ENCODE measurements at places on chromosomes 7 and 10. TPM values are rescaled to one million over a fixed set of nuclear protein-coding genes. Genes with fewer than 3 reads are reported as not detected.
A peak's percentile ranks its signal among the peaks of the same experiment; 100 is the strongest.

YAE1 gene
- total RNA-seq: 9.6 TPM

POP7 gene
- total RNA-seq: not detected

SKIDA1 gene
- total RNA-seq: 0.73 TPM

GAD2 gene
- not detected for total RNA-seq

MAD1L1 gene
- total RNA-seq: 12.8 TPM

TEX47 gene
- not detected for total RNA-seq

JCAD gene
- 24.1 TPM for total RNA-seq

CLIP2 gene
- total RNA-seq: 23.7 TPM

NPC1L1 gene
- total RNA-seq: not detected

CALHM3 gene
- total RNA-seq: not detected

PCDH15 gene
- not detected for total RNA-seq

DNA sequence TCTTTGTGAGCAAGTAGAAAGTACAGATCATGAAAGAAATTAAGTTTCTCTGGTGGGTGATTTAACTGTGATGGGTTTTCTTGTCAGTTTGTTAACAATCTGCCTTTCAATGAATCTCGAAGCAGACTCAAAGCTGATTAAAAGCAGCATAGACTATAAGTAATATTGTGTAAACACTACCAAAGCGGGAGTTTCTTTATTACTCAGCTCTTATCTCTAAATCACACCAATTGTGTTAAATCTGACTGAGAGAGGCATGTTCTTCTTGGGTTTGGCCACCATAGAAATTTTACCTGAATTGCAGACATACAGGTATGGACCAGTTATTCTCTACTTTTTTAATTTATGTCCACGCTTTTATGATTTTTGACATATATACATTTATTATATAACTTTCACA is 65.2 kb downstream of the DKK1 start:
- H3K27me3 ChIP-seq: no peaks in the 10 kb centered on the region
- H3K36me3 ChIP-seq: no peaks in the 10 kb centered on the region

- DNase-seq: peak; percentile 26
- no peaks in the 10 kb centered on the region for H3K36me3 ChIP-seq
- H3K4me3 ChIP-seq: no peak overlapping the region
- no peak overlapping the region for H3K27ac ChIP-seq
Measured at GRCh38 chr7:26993816-26994810, 101.7 kb downstream of the HOXA1 start.

GRCh38 chr10:100014071-100014762 is 4.5 kb upstream of the DNMBP start:
- DNase-seq: no peak
- no peak overlapping the region for H3K27ac ChIP-seq
- no peaks in the 10 kb centered on the region for H3K36me3 ChIP-seq
- no peak overlapping the region for H3K4me3 ChIP-seq
- peaks cover 8% of the 10 kb centered on the region for H3K4me1 ChIP-seq

DNA sequence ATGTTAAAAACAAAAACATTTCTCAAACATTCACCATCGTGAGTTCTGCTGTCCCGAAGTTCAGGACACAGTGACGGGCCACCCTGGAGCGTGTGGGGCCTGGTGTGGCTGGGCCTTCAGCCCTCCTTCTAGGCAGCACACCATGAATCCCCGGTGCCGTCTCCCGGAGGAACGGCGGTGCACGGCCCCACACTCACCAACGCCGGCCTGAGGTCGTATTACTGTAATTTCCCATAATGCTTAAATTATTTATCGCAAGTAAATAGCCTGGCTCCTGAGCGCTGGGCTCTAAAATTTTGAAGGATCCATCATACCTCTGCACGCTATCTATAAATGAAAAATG is 1.4 kb downstream of the STK32C start:
- H3K4me3 ChIP-seq: no peak overlapping the region
- no peaks in the 10 kb centered on the region for H3K36me3 ChIP-seq
- peaks cover 21% of the 10 kb centered on the region for H3K4me1 ChIP-seq
- no peaks in the 10 kb centered on the region for H3K27me3 ChIP-seq
- no peak for DNase-seq

DNA sequence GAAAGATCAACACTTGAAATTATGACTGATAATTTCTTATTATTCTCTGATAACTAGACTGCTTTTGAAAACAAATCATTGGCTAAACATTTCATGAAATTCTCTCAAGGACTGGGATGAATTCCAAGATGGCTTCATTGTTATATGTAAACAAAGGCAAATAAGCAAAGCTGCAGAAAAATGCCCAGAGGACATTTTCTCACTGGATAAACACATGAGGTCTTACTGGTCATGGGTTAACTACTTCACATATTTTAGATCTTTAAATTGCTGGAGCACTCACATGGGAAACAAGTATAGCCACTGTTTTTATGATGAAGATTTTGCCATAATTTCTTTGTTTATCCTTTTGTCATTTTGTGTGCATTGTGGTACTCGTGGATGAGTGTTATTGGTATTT is 239.1 kb downstream of the PHF14 start:
- H3K4me1 ChIP-seq: peaks cover 12% of the 10 kb centered on the region
- no peak overlapping the region for H3K4me3 ChIP-seq
- H3K27me3 ChIP-seq: no peaks in the 10 kb centered on the region
- no peak for DNase-seq
- H3K27ac ChIP-seq: no peak overlapping the region
- H3K36me3 ChIP-seq: no peaks in the 10 kb centered on the region

DNA sequence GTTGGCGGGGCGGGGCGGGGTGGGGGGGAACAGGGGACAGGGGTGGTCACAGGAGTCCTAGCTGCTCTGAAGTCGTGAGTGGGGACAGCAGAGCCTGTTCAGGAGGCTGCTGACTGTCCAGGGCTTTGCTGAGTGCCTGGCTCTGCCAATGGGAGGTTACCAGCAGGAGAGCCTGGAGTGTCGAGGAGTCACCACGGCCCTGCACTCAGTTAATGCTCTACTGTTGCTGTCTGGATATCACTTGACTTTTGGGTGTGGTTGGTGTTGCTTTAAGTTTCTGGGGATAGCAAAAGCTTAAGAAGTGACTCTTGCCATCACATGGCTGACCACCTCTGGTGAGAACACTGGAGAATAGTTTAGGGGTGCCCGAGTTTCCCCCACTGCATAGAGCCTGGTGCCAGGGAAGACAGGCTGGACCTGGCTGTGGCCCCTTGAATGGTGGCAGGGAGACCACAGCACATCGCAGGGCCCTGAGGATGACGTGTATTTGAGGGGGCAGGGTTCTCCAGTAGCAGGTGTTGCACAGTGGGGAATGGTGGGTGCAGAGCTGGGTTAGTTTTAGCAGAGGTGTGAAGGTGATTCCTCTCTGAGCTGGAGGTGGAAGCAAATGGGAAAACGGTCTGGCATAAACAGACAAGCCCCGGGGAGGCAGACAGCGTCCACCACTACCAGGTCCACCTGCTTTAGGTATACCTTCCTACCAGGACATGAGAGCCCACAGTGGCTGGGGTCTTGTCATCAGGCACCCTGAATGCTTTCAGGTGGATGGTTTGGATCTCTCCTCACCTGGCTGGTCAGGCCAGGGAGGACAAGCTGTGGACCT is 54.2 kb upstream of the CAMK2B start:
- no peak overlapping the region for H3K27ac ChIP-seq
- no peak overlapping the region for H3K4me3 ChIP-seq
- no peak for DNase-seq
- H3K27me3 ChIP-seq: no peaks in the 10 kb centered on the region
- H3K4me1 ChIP-seq: no peaks in the 10 kb centered on the region

DNA sequence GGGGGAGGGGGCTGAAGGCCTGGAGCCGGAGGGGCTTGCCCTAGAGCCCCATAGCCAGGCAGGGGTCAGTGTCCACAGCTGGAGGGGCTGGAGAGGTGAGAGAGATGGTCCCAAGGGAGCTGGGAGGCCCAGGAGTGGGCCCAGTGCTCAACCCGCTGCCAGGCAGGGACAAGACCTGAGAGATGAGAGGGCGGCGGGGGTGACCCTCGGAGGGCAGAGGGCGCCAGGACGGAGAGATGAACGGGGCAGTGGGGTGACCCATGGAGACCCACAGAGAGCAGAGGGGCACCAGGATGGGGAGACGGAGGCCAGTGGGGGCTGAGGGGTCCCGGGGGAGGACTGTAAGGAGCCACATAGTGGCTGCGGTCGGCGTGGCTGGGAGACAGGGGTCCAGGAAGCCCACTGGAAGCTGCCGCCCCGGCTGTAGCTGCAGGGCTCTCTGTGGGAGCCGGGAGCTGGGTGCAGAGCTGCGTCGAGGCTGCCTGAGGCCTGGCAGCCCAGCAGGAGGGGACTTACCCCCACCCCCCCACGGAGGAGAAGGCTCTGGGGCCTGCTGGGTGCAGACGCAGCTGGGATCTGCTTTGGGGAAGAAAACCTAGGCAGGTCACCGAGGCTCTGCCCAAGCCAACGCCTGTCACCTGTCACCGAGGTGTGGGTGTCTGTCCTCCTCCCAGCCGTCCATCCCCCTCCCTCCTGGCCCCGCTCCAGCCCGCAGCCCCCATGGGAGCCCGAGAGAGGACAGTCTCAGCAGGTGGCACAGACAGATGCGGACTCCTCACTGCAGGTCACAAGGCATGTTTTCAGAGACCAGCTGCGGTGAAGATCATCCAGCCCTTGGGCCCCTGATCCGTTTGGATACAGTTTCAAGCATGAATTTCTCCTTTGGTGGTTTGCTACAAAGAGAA is 25.1 kb downstream of the PWWP2B start:
- H3K27ac ChIP-seq: peak overlapping the region; percentile 97
- H3K4me1 ChIP-seq: peaks cover 73% of the 10 kb centered on the region
- no peaks in the 10 kb centered on the region for H3K27me3 ChIP-seq
- H3K4me3 ChIP-seq: peak overlapping the region; percentile 13

DNA sequence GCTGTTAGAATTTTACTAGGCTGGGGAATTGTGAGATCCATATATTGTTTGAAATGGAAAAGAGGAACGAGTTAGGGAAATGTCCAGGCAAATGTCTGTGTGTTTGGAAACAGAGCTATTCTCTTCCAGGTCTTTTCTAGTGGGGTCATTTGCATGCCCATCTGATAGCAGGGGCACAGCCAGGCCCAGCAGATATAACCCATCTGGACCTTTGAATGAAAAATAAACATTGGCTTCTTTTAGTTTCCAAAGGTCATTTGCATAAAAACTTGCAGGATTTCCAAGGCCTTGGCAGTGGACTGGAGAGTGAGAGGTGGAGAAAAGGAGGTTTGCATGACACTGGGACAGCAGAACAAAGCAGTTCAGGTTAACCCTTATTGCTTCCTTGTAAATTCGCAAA is 188.0 kb upstream of the GPR26 start:
- peaks cover 8% of the 10 kb centered on the region for H3K4me1 ChIP-seq
- H3K27ac ChIP-seq: no peak overlapping the region
- no peak for DNase-seq
- H3K27me3 ChIP-seq: no peaks in the 10 kb centered on the region

GRCh38 chr7:155230169-155230593 is 67.5 kb upstream of the INSIG1 start:
- no peak for DNase-seq
- H3K4me1 ChIP-seq: no peaks in the 10 kb centered on the region
- H3K36me3 ChIP-seq: no peaks in the 10 kb centered on the region

- H3K4me1 ChIP-seq: no peaks in the 10 kb centered on the region
- no peaks in the 10 kb centered on the region for H3K36me3 ChIP-seq
- peaks cover 9% of the 10 kb centered on the region for H3K27me3 ChIP-seq
- H3K4me3 ChIP-seq: no peak overlapping the region
- no peak overlapping the region for H3K27ac ChIP-seq
- DNase-seq: no peak
Measured at GRCh38 chr10:14407567-14407966, 76.8 kb upstream of the FRMD4A start.

DNA sequence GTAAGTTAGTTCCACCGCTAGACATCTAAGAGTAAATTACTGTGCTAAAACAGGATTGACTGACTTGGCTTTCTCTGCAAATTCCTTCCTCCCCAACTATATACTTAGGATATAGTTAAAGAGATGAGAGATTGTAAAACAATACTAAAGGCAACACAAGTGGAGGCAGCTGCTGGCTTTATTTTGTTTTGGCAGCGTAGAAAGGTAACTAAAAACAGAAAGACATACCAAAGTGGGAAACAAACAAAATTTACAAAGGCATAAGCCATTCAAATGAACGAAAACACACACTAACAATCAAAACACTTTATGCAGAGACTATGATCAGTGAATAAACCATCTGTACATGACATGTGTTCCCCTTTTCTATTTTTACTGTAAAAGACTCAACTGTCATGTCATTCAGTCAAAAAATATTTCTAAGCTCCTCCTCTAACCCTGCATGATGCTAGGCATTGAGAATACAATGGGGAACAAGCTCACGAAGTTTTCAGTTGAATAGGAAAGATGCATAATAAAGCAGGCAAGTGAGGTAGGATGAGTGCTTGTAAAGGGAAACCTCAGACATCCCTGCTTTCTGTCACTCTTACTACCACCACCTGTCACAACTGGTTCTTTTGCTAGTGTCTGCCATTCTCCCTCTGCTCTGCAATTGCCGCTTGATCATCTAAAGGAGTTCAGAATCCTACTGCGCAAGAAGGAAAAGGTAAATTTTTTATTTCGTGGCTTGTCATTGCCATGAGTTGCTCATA is 64.2 kb upstream of the COL1A2 start:
- DNase-seq: no peak
- H3K4me1 ChIP-seq: no peaks in the 10 kb centered on the region
- H3K27me3 ChIP-seq: no peaks in the 10 kb centered on the region
- no peak overlapping the region for H3K4me3 ChIP-seq
- H3K36me3 ChIP-seq: no peaks in the 10 kb centered on the region

DNA sequence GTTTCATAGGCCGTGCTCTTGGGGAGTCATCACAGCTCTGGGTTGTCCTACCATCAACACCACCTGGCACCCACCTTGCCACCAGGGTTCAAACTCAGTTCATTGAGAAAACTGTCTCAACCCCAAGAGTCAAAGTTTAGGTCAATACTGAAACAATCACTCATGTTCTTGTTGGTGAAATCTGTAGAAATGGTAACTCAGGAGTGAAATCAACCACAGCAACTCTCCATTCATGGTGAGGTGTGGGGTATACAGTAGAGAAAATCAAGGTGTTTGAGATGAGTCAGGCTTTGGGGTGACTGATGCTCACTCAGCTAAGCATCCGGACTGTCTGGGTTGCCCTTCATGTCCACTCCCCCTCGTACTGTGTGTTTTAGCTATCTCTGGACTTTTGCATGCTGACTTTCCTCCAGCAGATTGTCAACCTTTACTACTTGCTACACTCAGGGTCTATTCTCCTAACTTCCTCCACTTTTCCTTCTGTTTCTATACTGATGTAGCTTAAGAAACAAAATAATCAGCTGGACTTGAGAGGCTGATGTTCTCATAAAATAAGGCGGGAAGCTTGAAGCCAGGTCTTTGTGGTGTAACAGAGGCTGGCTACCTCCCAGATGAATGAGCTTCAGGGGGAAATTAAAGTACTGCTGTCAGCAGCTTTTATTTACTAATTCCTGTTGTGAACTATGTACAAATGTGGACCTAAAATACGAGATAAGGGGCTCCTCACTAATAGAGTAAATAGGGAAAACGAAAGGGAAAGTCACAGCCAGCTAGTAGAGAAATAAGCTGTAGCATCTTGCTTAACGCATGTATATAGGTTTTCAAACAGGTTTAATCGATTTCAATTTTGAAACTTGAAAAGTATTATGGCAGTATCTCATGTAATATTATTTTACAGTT is 173.6 kb upstream of the AKR1E2 start:
- no peak for DNase-seq
- no peaks in the 10 kb centered on the region for H3K27me3 ChIP-seq
